Stimulated activated CD4-positive, alpha-beta T cell treated with anti-CD3 and anti-CD28 coated beads, TNF-alpha, amount 100 ng/mL, for 24 hours (primary cell): ENCODE measurements at places on chromosomes 6 and 20.

GRCh38 chr6:113202852-113203714 lies 654.1 kb upstream of the MARCKS start:
- DNase-seq = no peak

DNA sequence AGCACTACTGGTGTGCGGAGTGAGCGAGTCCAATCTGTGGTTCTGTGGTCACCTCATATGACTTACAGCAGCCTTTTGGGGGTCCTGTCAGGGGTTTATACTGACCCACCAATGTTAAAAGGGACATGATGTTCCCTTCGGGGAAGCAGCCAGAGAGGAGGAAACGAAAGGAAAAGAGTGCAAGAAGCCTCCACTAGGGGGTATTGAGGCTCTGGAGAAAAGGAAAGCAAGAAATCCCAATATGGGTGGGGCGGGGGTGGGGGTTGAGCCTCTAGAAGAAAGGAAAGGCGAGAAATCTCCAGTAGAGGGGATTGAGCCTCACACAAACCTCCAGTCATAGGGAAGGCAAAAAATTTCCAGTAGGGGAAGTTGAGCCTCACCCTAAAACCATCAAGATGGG lies 249.3 kb upstream of the ECI2 start:
- DNase-seq = no peak

DNA sequence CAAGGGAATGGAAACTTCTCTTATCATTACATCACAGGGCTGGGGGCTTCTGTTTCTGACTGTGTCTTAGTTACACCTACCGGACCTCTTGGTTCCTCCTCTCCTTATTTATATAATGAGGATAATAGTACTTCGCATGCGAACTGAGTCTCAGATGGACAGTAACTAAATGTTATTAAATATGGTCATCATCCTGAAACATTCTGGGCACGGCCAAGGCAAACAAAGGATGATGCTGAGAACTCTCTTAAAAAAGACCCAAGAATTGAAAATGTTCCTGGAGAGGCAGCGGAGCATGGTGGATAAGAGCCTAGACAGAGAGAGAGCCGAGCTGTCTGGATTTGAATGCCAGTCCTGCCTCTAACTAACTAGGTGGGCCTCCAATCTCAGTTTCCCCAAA lies 119.8 kb upstream of the SASH1 start:
- no peak for DNase-seq

DNA sequence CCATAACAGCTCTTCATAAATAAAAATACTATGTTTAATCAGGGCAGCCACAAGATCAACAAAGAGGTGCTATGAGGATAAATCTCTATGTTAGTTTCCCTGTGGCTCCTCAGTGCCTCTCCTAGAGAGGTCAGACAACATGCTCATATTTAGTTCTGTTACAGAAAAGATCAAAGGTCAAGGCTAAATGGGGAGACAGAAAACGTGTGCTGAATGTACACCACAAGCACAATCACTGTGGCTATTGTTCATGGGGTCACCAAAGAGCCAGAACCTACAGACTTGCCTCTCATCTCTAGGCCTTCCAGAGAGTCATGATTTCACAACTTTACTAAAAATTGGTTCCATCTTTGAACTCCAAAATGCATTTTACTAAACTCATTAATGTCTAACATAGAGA lies 409.8 kb downstream of the HACE1 start:
- no peak for DNase-seq

DNA sequence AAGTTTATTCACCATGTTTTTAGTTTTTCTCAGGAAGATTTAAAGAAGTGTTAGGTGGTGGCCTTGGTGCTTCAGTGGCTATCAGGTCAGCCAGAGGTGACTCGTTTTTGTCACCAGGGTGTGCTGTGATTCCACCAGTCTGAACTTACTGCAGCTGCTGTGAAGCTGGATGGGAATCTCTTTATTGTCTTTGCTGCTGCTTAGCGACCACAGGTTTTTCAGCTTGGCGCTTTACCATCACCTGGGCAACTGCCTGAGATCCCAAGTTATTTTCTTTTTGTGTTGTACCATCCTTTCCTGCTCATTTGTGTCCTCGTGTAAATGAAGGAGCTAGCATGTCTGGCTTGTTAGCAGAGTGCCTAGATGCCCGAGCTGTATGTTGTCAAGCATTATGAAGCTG lies 146.9 kb downstream of the MACROD2 start:
- DNase-seq = no peak

GRCh38 chr6:168576388-168576787 lies 135.4 kb downstream of the SMOC2 start:
- no peak for DNase-seq

GRCh38 chr6:88294702-88295101 lies 128.6 kb upstream of the CNR1 start:
- DNase-seq = no peak

- no peak for DNase-seq
Measured at GRCh38 chr6:2507016-2507415, 243.7 kb downstream of the MYLK4 start.

- no peak for DNase-seq
Measured at GRCh38 chr6:137768935-137769334, 98.1 kb upstream of the TNFAIP3 start.

DNA sequence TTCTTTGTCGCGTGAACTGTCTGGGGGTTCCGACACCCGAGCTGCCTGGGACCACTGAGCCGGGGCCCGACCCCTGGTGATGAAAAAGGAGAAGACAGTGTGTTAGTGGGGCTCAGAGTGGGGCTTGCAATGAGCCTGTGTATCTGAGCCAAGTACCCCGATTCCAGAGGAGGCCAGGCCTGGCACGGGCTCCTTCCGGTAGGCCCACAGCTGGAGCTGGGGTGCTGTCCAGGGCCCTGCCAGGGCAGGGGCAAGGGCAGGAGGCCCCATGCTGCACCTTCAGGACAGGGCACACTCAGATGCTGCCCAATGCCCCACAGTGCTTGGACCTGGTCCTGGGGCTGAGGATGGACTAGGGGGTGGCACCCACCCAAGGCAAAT lies 89.4 kb downstream of the TAF4 start:
- DNase-seq = no peak

- DNase-seq = no peak
Measured at GRCh38 chr6:170298688-170299087, 7.8 kb upstream of the DLL1 start.

DNA sequence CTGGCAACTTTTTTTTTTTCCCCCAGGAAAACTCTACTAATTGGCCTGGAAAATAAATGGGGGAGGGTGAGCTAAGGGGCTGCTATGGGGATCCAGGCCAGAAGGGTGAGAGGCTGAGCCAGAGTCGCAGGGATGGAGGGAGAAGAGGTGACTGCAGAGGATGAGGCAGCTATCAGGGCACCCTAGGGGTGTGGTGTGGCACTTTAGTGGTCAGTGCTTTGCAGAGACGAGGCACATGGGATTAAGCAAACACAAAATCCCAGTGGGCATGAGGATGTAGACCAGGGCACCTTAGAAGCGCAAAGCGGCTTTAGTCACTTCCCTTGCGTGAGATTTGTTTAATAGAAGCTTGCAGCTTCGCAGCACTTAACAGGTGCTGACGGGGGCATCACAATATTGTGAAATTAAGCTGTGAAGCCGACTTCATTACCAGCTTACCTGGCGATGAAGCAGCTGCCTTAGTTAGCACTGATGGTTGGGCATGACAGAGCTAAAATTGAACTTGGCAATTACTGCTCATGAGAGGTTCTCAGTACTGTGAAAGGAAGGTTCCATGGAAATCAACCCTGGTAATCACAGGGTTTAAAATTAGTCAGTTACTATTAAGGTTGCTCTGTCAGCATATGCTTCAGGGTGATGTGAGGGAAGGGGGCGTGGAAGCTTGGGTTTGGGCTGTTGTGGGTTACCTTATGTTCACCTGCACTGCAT lies 26.0 kb downstream of the TOX2 start:
- DNase-seq = no peak

DNA sequence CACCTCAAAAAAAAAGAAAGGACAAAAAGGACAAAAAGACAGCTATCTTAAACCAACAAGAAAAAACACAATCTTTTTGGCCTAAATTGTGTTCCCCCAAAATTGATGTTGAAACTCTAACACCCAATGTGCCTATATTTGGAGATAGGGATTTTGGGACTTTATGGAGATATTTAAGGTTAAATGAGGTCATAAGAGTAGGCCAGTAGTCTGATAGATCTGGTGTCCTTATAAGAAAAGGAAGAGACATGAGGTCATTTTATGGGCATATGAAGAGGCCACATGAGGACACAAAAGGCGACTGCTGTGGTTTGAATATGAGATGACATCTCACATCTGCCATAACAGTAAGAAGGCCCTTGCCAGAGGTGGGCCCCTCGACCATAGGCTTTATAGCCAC lies 49.5 kb downstream of the TRIM38 start:
- DNase-seq = no peak

- DNase-seq = no peak
Measured at GRCh38 chr20:54083459-54083858, 13.1 kb upstream of the BCAS1 start.
